WTC11 (cell line): ENCODE measurements at places on chromosomes 2 and 18. TPM values are rescaled to one million over a fixed set of nuclear protein-coding genes. Genes with fewer than 3 reads are reported as not detected.

CCDC74B gene
- total RNA-seq, result 2.8 to 5.4 TPM (median 3.4 TPM) in 3 replicates

GRCh38 chr2:106034325-106034724, 159.8 kb downstream of the UXS1 start:
- no peak overlapping the region for H3K27ac ChIP-seq
- H3K4me1 ChIP-seq, result peaks cover 12% of the 10 kb centered on the region
- no peaks in the 10 kb centered on the region for H3K36me3 ChIP-seq
- H3K27me3 ChIP-seq, result no peaks in the 10 kb centered on the region
- H3K4me3 ChIP-seq, result no peak overlapping the region

DNA sequence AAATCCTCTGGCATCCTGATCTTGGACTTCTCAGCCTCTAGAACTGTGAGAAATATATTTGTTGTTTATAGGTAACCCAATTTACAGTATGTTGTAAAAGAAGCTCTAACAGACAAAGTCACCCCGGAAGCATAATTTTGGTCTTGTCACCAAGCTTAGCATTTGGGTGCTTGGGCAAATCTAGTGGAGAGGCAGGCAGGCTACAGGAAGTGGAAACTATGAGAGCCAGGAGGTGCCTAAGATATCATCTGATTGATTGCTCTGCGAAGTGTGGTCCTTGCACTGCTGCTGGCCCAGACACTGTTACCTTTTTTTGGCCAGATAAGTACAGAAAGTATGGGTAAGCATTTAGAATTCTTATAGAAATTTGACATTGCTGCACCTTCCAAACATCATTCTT, 102.9 kb downstream of the CDC42EP3 start:
- no peak overlapping the region for H3K4me3 ChIP-seq
- no peak overlapping the region for H3K27ac ChIP-seq
- no peaks in the 10 kb centered on the region for H3K36me3 ChIP-seq
- H3K27me3 ChIP-seq, result no peaks in the 10 kb centered on the region

CNRIP1 gene
- total RNA-seq, result 1.3 to 1.6 TPM (median 1.4 TPM) in 3 replicates

- H3K27me3 ChIP-seq, result no peaks in the 10 kb centered on the region; the same call in 1 of the 2 replicates
- peaks cover 10% of the 10 kb centered on the region for H3K4me1 ChIP-seq
- DNase-seq, result no peak
- no peak overlapping the region for H3K27ac ChIP-seq
These were observed 44.0 kb downstream of the CAPN13 start for GRCh38 chr2:30763151-30763660.

GRCh38 chr2:20994130-20994529, 49.7 kb downstream of the APOB start:
- H3K27ac ChIP-seq, result no peak overlapping the region
- no peaks in the 10 kb centered on the region for H3K27me3 ChIP-seq
- no peak for DNase-seq
- no peaks in the 10 kb centered on the region for H3K36me3 ChIP-seq
- H3K4me1 ChIP-seq, result peaks cover 5% of the 10 kb centered on the region; the same call in 1 of the 2 replicates
- no peak overlapping the region for H3K4me3 ChIP-seq

GRCh38 chr2:66429693-66430504, 5.0 kb upstream of the MEIS1 start:
- H3K4me1 ChIP-seq, result peaks cover 39% of the 10 kb centered on the region
- DNase-seq, result no peak
- H3K27ac ChIP-seq, result no peak overlapping the region
- H3K27me3 ChIP-seq, result peaks cover 100% of the 10 kb centered on the region

GRCh38 chr2:159091976-159092375, 123.5 kb downstream of the TANC1 start:
- H3K36me3 ChIP-seq, result peaks cover 14% of the 10 kb centered on the region
- no peak for DNase-seq
- no peak overlapping the region for H3K4me3 ChIP-seq

CAPN13 gene
- total RNA-seq, result 1.7 to 2.4 TPM (median 2.0 TPM) in 3 replicates

GRCh38 chr2:66439812-66440542, 5.1 kb downstream of the MEIS1 start:
- H3K36me3 ChIP-seq, result no peaks in the 10 kb centered on the region
- peaks cover 100% of the 10 kb centered on the region for H3K27me3 ChIP-seq
- DNase-seq, result no peak
- peak overlapping the region; percentile 74 for H3K4me3 ChIP-seq
- peaks cover 80% of the 10 kb centered on the region for H3K4me1 ChIP-seq
- H3K27ac ChIP-seq, result no peak overlapping the region

CRYGC gene
- total RNA-seq, result not detected in 3 replicates

SH3BP4 gene
- total RNA-seq, result 31.1 to 44.4 TPM (median 32.6 TPM) in 3 replicates

- H3K36me3 ChIP-seq, result no peaks in the 10 kb centered on the region
- no peaks in the 10 kb centered on the region for H3K27me3 ChIP-seq
- H3K27ac ChIP-seq, result no peak overlapping the region
- H3K4me3 ChIP-seq, result no peak overlapping the region
- H3K4me1 ChIP-seq, result peaks cover 20% of the 10 kb centered on the region
These were observed 159.9 kb upstream of the SESTD1 start for GRCh38 chr2:179424571-179424970.

- DNase-seq, result no peak
- H3K36me3 ChIP-seq, result no peaks in the 10 kb centered on the region
- peak overlapping the region; percentile 54 for H3K4me3 ChIP-seq
- no peak overlapping the region for H3K27ac ChIP-seq
- H3K27me3 ChIP-seq, result peaks cover 87% of the 10 kb centered on the region
These were observed 2.6 kb downstream of the DPYSL5 start for GRCh38 chr2:26850505-26850904.
